Calu3 (cell line): ENCODE measurements at places on chromosomes 3 and 15. TPM values are rescaled to one million over a fixed set of nuclear protein-coding genes. Genes with fewer than 3 reads are reported as not detected.

The MRPS25 gene
- total RNA-seq: 51.8 and 56.6 TPM in 2 replicates

The SLC2A2 gene
- 0.09 and 0.95 TPM in 2 replicates for total RNA-seq

The WDR93 gene
- not detected in 2 replicates for total RNA-seq

The CYP19A1 gene
- not detected in 2 replicates for total RNA-seq

The THRB gene
- total RNA-seq: 13.5 and 15.5 TPM in 2 replicates

The TGM5 gene
- total RNA-seq: not detected in 2 replicates

DNA sequence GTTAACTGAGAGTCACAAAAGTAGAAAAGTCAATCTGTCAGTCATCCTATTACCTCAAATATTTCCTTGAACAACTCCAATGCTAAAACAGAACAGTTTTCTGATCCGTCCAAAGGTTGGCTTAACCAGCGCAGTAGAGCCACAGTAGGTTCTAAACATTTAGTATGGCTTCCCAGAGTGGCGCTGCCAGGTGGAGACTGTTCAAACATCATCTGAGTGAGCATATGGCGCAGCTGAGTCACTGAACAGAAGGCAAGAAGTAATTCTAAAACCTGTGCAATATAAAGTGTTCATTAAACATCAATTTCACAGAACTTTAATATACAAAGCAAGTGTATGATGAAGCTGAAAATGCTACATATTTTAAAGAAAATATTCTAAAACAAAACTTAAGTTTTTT lies 19.9 kb downstream of the CIP2A start:
- H3K36me3 ChIP-seq: peaks cover 13% of the 10 kb centered on the region
- DNase-seq: no peak
- no peaks in the 10 kb centered on the region for H3K27me3 ChIP-seq

GRCh38 chr3:98744283-98744682 lies 18.9 kb upstream of the ST3GAL6 start:
- no peaks in the 10 kb centered on the region for H3K27me3 ChIP-seq
- DNase-seq: no peak
- no peaks in the 10 kb centered on the region for H3K36me3 ChIP-seq
- H3K4me1 ChIP-seq: peaks cover 38% of the 10 kb centered on the region

- peak; percentile 34 for DNase-seq
- H3K27me3 ChIP-seq: no peaks in the 10 kb centered on the region
- H3K27ac ChIP-seq: no peak overlapping the region
- no peak overlapping the region for H3K4me3 ChIP-seq
- H3K4me1 ChIP-seq: no peaks in the 10 kb centered on the region
Measured at GRCh38 chr3:119098619-119099222, 47.2 kb upstream of the TEX55 start.

DNA sequence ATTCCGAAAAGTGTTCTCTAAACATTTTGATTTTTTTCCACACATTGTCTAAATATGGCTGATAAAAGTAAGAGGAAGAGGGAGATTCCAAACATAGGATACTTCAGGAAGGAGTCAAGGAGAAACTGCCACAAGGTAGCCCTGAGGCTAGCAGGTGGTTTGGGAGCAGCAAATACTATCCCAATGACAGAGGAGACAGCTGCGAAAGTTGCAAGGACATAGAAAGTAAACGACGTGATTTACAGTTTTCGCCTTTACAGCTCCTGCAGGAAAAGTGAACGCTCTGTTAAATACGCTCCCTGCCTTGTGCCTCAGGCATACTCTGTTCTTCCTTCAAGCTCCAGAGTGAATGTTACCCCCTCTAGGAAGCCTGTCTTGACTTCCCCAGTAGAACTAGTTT lies 3.7 kb upstream of the FETUB start:
- H3K4me1 ChIP-seq: peaks cover 27% of the 10 kb centered on the region
- no peaks in the 10 kb centered on the region for H3K27me3 ChIP-seq
- no peak overlapping the region for H3K4me3 ChIP-seq
- peaks cover 5% of the 10 kb centered on the region for H3K36me3 ChIP-seq
- DNase-seq: no peak
- H3K27ac ChIP-seq: no peak overlapping the region

- no peak overlapping the region for H3K4me3 ChIP-seq
- H3K27ac ChIP-seq: no peak overlapping the region
- no peaks in the 10 kb centered on the region for H3K36me3 ChIP-seq
- peaks cover 20% of the 10 kb centered on the region for H3K27me3 ChIP-seq
- no peak for DNase-seq
- no peaks in the 10 kb centered on the region for H3K4me1 ChIP-seq
Measured at GRCh38 chr3:135127946-135128470, 332.9 kb downstream of the EPHB1 start.

DNA sequence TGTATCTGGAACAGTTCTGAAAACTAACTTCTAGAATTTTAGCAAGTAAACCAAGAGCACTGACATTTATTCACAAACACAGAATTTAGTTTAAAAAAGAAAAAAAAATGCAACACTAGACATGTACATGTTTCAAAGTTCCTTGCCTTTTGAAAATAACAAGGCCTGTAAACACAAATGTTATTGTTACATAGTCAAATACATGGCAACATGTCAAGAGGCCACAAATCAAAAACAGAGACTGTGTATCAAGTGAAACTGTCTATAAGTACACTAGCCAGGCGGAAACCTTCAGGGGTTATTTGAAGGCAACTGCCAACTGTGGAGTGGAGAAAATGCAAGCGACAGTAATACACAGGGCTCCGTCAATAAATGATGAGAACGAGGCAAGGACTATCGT lies 547.6 kb downstream of the FOXP1 start:
- H3K4me1 ChIP-seq: peaks cover 14% of the 10 kb centered on the region

DNA sequence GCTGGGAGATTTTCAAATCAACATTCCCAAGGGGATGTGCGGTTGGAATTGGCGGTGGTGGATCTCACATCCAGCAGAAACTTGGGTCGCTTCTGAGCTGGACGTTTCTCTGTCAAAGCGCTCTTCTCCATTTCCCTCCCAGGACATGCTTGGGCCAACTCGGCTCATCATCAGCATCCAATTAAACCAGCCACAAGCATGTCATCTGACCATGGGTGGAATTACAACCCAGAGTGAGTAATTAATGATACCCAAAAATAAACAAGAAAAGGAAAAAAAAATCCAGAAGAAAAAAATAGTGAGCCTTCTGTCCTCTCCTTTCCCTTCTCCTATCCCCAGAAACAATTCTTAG lies 111.2 kb downstream of the XXYLT1 start:
- H3K4me1 ChIP-seq: peaks cover 21% of the 10 kb centered on the region
- H3K36me3 ChIP-seq: peaks cover 11% of the 10 kb centered on the region
- H3K27me3 ChIP-seq: no peaks in the 10 kb centered on the region
- H3K27ac ChIP-seq: no peak overlapping the region

GRCh38 chr3:4321732-4322131 lies 18.6 kb downstream of the SETMAR start:
- H3K36me3 ChIP-seq: no peaks in the 10 kb centered on the region
- no peak overlapping the region for H3K4me3 ChIP-seq
- no peaks in the 10 kb centered on the region for H3K4me1 ChIP-seq
- no peaks in the 10 kb centered on the region for H3K27me3 ChIP-seq
- no peak overlapping the region for H3K27ac ChIP-seq

DNA sequence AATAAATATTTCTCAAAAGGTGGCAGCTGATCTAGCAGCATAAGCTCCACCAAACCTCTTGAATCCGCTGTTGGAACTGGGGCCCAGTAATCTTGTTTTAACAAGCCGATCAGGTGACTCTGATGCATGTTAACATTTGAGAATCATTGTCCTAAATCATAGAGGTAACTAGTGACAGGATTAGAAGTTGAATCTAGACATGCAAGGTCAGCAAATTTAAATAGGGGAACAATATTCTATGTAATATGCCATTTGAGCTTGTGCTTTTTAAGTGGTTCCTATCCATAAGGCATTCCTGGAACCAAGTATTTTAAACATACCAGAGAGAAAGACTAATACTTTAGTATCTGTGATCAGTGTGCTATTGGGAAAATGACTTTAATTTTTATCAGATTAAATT lies 412.8 kb downstream of the PYDC2 start:
- H3K27ac ChIP-seq: no peak overlapping the region
- no peaks in the 10 kb centered on the region for H3K4me1 ChIP-seq
- no peak for DNase-seq
- H3K36me3 ChIP-seq: no peaks in the 10 kb centered on the region
- H3K27me3 ChIP-seq: no peaks in the 10 kb centered on the region

GRCh38 chr3:49021213-49021812 lies 608 bp upstream of the NDUFAF3 start:
- H3K4me3 ChIP-seq: peak overlapping the region; percentile 74
- peaks cover 98% of the 10 kb centered on the region for H3K36me3 ChIP-seq
- H3K27me3 ChIP-seq: no peaks in the 10 kb centered on the region
- H3K4me1 ChIP-seq: no peaks in the 10 kb centered on the region

- H3K4me1 ChIP-seq: no peaks in the 10 kb centered on the region
- H3K27me3 ChIP-seq: no peaks in the 10 kb centered on the region
- no peak for DNase-seq
Measured at GRCh38 chr15:71386005-71386404, 270.7 kb downstream of the THSD4 start.

DNA sequence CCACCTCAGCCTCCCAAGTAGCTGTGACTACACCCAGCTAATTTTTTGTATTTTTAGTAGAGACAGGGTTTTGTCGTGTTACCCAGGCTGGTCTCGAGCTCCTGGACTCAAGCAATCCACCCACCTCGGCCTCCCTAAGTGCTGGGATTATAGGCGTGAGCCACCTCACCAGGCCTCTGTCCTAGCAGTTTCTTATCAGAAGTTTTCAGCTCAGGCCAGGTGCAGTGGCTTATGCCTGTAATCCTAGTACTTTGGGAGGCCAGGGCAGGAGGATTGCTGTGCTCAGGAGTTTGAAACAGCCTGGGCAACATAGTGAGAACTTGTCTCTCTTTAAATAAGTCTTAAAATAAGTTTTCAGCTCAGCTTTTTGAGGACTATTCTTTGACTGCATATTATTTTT lies 48.4 kb downstream of the SGO1 start:
- H3K36me3 ChIP-seq: no peaks in the 10 kb centered on the region
- H3K4me1 ChIP-seq: no peaks in the 10 kb centered on the region
- no peaks in the 10 kb centered on the region for H3K27me3 ChIP-seq
